ENCODE measurements at places on chromosomes 7 and 10.

GRCh38 chr7:96090756-96091155, 231.1 kb downstream of the SLC25A13 start:
- no peak for DNase-seq

GRCh38 chr7:111235709-111236108, 144.8 kb downstream of the LRRN3 start:
- DNase-seq, result no peak

DNA sequence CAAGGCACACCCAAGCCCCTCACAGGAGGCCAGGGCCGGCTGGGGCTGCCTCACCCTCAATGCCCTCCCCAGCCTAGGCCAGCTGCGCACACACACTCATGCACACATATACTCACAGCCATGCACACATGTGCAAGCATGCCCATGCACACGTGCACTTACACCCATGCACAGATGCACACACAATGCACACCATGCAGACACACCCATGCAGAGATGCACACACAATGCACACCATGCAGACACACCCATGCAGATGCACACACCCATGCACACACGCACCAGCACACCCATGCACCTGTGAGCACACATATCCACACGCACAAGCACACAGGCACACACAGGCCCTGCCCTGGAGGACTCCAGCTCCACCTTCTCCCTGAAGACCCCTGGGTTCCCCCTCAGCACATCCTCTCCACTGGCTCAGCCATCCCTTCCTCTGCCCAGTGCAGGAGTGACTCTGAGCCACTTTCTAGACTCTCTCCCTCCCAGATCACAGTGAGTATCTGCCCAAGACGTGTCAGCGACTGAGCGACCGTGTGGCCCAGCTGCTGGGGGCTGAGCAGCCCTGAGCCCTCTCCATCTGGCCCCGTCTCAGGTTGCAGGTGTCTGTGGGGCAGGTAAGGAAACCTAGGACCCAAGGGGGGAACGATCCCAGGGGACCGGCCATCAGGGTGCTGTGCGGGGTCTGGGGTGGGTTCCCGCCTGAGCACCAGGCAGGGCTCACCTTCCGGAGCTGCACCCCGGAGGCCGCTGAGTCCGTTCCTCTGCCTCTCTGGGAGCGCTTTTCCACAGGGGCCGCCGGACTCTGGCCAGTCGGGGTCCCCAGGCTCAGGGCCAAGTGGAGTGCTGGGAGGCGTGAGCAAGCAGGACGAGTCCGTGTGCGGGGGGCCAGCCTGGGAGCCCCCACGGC, 25.8 kb downstream of the AP5Z1 start:
- DNase-seq, result no peak

GRCh38 chr10:13969118-13969791, 361.5 kb downstream of the FRMD4A start:
- no peak for DNase-seq

GRCh38 chr10:8913720-8914119, 859.2 kb downstream of the GATA3 start:
- DNase-seq, result no peak

- DNase-seq, result no peak
These were observed 34.0 kb downstream of the ITGB8 start for GRCh38 chr7:20364571-20365196.

- DNase-seq, result no peak
These were observed 266.7 kb upstream of the PHF14 start for GRCh38 chr7:10706875-10707493.

GRCh38 chr10:92640107-92640506, 47.2 kb downstream of the KIF11 start:
- DNase-seq, result no peak

Data from stimulated activated CD4-positive, alpha-beta T cell treated with anti-CD3 and anti-CD28 coated beads, Interleukin-15, amount 100 ng/mL, for 1 hour (primary cell).